ENCODE measurements at places on chromosomes 3 and 15.

- H3K4me1 ChIP-seq, result no peaks in the 10 kb centered on the region
- H3K27ac ChIP-seq, result no peak overlapping the region
- no peaks in the 10 kb centered on the region for H3K36me3 ChIP-seq
- H3K4me3 ChIP-seq, result no peak overlapping the region
Observed at GRCh38 chr3:82938821-82939328, 1177.4 kb upstream of the GBE1 start.

- no peaks in the 10 kb centered on the region for H3K27me3 ChIP-seq
- H3K36me3 ChIP-seq, result no peaks in the 10 kb centered on the region
- H3K27ac ChIP-seq, result no peak overlapping the region
- peaks cover 17% of the 10 kb centered on the region for H3K4me1 ChIP-seq
Observed at GRCh38 chr3:69770976-69771634, 31.8 kb downstream of the MITF start.

DNA sequence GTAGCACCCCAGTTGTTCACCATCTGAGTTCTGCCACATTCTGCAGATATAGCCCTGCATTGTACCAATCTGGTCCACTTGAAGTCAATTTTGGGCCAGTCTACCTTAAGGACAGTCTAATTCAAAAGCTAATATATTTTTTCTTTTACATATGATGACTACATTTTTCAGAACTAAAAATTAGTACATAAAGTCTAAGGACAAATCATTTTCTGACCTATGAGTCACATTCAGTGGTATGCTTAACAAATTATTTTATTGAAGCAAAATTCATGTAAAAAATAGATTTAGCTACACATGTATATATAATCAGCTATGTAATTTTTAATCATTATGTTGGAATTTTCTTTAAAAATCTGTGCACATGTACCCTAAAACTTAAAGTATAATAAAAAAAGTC is 52.1 kb upstream of the IL12A start:
- H3K4me3 ChIP-seq, result no peak overlapping the region
- no peaks in the 10 kb centered on the region for H3K36me3 ChIP-seq
- no peak for DNase-seq

DNA sequence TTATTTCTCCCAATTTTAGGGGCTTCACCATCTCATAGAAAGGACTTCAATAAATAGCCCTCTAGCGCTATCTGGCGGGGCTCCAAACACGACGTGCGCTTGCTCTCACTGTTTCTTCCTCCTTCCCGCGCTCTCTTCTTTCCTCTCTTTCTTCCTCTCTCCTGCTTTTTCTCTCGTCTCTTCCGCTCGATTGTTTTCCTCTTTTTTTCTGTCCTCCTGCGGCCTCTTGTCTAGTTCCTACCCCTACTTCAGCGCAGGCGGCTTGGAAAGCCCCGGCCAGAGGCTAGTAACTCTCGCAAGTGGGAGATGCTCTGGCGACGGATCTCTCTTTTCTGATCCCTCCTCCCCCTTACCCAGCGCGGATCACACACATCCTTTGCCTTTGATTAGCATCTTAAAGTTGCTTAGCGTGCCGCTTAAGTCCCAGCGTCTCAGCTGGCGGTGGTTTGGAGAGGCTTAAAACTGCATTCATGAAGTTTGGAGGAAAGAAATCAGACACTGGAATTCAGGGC is 6.2 kb upstream of the MEIS2 start:
- H3K27ac ChIP-seq, result peak overlapping the region; percentile 94
- H3K4me3 ChIP-seq, result peak overlapping the region; percentile 46
- H3K36me3 ChIP-seq, result no peaks in the 10 kb centered on the region
- peak; percentile 86 for DNase-seq

- no peak overlapping the region for H3K27ac ChIP-seq
- no peaks in the 10 kb centered on the region for H3K27me3 ChIP-seq
- H3K36me3 ChIP-seq, result no peaks in the 10 kb centered on the region
- peak; percentile 11 for DNase-seq
- H3K4me3 ChIP-seq, result no peak overlapping the region
- H3K4me1 ChIP-seq, result no peaks in the 10 kb centered on the region
Observed at GRCh38 chr3:57354768-57355167, 62.3 kb upstream of the ASB14 start.

DNA sequence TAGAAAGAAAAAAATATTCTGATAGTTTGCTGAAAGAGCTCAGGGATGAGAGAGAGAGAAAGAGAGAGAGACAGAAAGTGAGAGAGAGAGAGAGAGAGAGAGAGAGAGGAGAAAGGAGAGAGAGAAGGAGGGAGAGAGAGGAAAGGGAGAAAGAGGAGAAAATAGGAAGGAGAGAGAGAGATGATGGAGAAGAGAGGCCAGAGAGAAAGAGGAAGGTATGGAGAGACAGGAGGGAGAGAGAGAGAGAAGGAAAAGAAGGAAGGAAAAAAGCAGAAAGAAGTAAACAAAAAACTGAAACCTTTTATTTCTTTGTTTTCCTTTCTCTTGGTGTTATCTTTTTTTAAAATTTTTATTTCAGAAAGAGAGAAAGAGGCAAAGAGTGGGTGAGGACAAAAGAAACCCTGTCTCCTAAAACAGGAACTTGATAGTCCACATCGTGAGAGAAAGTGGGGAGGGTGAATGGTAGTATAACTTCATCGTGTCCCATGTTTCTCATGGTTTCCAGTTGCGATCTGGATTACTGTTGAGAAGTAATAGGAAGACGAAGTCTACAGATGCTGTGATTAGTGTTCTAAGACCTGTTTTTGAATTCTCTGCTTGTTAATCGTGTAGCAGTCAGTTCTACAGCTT is 279.7 kb downstream of the LPP start:
- no peaks in the 10 kb centered on the region for H3K27me3 ChIP-seq
- H3K36me3 ChIP-seq, result no peaks in the 10 kb centered on the region
- H3K4me3 ChIP-seq, result no peak overlapping the region
- no peak for DNase-seq
- H3K4me1 ChIP-seq, result peaks cover 33% of the 10 kb centered on the region

- no peak overlapping the region for H3K4me3 ChIP-seq
- no peaks in the 10 kb centered on the region for H3K36me3 ChIP-seq
- DNase-seq, result no peak
- H3K4me1 ChIP-seq, result no peaks in the 10 kb centered on the region
- H3K27me3 ChIP-seq, result no peaks in the 10 kb centered on the region
Observed at GRCh38 chr15:27059610-27060202, 88.7 kb downstream of the GABRG3 start.
